H1 (cell line): ENCODE measurements at places on chromosomes 2 and 18. TPM values are rescaled to one million over a fixed set of nuclear protein-coding genes. Genes with fewer than 3 reads are reported as not detected.

The RIT2 gene
- total RNA-seq = 2.5 and 3.2 TPM in 2 replicates

The LTBP1 gene
- 23.8 and 24.7 TPM in 2 replicates for total RNA-seq

The RND3 gene
- 25.6 and 26.7 TPM in 2 replicates for total RNA-seq

The CACNB4 gene
- 4.0 and 4.1 TPM in 2 replicates for total RNA-seq

The FAM110C gene
- total RNA-seq = 13.2 and 15.4 TPM in 2 replicates
